Keratinocyte (primary cell): ENCODE measurements at places on chromosomes 4 and X.

DNA sequence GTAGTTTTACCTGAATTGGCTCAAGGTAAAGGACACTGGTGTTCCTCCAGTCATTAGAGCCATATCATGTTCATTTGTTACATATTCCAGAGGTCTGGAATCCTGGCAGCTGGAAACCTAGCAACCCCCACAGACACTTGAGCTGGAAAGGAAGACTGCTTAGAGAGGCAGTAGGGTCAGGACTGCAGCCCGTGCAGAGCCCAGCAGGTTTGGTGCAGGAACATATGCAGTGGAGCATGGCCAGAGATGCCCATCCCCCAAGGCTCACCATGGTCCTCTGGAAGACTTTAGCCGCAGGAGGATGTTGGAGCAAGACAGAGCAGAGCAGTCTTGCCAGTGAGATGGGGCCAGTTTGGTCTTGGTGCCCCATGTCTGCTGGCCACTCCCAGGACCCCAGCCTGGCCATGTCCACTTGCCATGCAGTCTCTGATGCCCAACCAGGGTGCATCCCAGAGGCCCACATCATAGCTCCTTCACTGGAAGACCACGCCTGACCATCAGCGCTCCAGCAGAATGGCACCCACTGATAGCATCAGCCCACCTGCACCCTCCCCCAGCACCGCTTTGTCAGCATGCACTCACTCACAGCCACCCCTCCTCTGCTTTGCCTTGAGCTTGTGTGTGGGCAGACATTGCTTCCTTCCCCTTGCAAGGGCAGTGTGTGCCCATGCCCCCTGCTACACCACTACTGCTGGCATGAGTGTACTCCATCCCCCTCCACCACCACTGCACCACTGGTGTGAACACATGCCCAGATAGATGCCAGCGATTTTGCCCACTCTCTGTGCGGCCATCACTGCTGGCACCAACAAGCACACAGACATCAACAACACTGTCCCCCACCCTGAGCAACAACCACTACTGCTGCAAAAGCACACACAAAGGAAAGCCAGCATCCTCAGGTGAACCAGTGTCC lies 190.3 kb upstream of the SPOCK3 start:
- no peak for DNase-seq

GRCh38 chr4:86522349-86522748 lies 71.8 kb upstream of the PTPN13 start:
- DNase-seq = no peak

DNA sequence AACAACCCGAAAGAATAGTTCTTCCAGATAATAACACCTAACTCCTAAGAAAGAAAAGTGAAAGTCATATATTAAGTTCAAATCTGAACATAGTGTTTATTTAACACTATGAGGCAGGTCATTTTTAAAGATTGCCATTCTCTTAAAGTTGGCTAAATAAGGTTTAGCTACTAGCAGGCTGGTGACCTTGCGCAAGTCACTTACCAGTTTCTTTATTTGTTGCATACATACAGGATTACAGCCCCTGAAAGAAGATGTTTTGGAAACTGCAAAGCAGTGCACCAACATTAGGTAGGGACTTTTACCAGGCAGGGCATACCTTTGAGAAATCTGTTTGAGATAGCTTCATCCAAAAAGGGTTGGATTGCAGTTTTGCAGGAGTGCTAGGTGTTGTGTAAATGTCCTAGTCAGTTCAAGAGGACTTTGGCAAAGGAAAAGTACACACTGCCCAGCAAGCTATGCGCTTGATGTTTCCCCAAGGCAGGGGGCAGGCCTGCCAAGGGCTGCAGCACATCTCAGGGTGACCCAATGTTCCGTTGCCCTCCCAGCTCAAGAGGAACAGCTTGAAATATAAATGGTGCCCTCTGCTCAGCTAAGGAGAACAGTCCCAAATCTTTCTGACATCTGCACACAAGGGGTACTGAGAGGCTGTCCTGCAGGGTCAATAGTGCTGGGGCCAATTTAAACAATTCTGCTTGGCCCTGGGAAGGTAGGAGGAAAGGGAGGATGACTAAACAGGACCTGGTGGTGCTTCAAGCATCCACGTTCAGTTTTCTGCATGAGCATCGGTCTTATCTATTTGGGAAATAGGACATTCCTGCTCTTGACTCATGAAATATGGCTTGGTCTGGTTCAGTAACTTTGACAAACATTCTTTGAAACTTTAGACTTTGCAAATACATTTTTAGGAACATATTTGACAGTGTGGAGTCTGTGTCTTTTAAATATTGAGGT lies 130.8 kb downstream of the COL4A6 start:
- no peak for DNase-seq

- no peak for DNase-seq
Measured at GRCh38 chr4:73862322-73862721, 6.9 kb upstream of the CXCL1 start.

DNA sequence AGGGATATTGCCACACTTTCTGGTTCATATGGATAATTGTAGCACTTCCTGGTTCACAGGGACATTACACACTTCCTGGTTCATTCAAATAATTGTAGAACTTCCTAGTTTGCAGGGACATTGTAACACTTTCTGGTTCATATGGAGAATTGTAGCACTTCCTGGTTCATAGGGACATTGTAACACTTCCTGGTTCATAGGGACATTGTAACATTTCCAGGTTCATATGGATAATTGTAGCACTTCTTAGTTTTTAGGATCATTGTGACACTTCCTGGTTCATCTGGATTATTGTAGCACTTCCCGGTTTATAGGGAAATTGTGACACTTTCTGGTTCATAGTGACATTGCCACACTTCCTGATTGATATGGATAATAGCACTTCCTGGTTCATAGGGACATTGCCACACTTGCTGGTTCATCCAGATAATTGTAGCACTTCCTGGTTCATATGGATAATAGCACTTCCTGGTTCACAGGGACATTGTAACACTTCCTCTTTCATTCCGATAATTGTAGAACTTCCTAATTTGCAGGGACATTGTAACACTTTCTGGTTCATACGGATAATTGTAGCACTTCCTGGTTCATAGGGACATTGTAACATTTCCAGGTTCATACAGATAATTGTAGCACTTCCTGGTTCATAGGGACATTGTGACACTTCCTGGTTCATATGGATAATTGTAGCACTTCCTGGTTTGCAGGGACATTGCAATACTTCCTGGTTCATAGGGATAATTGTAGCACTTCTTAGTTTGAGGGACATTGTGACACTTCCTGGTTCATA lies 59.2 kb upstream of the CD99 start:
- no peak for DNase-seq

DNA sequence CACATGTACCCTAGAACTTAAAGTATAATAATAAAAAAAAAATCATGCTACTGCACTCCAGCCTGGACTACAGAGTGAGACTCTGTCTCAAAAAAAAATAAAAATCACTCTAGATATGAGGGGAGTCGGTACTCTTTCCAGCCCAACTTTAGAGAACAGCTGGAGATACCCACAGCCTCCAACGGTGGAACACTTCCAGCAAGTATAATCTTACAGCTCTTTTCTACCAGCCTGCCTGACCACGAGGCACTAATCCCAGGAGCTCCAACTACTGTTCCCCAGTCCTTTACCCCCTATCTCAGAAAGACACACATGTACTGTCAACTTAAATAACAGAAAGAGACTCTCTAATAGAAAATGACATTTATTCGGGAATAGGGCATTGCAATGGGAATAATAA lies 46.8 kb downstream of the STEEP1 start:
- DNase-seq = no peak

DNA sequence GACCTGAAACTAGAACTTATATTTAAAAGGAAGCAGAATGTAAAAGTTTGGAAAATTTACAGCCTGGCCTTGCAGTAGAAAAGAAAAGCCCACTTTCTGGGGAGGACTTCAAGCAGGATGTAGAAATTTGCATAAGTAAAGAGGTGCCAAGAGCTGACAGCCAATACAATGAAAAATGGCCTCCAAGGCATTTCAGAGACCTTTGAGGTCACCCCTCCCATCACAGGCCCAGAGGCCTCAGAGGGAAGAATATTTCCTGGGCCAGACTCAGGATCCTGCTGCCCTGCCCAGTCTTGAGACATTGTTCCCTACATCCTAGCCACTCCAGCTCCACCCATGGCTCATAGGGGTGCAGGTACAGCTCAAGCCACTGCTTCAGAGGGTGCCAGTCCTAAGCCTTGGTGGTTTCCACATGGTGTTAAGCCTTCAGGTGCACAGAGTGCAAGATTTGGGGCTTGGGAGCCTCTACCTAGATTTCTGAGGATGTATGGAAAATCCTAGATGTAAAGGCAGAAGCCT lies 518.9 kb upstream of the INTU start:
- DNase-seq = no peak

- no peak for DNase-seq
Measured at GRCh38 chr4:4990857-4991540, 28.3 kb downstream of the CYTL1 start.

DNA sequence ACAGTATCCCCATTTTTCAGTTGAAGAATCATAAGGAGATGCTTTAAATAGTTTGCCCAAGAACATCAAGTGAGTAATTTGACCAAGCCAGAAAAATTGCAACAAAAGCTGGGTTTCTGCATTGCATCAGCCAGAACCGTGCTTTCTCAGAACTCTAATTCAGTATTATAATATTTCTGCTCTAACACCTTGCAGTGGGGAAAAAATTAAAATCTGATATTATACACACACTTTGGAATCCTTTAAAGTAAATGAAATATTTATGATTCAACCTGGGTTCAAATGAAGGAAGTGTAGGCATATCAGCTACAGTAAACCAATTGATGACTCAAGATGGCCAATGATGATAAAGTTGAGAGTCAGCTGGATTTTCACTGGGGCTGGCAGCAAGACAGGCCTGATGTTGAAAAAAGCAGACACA lies 387.6 kb upstream of the ZFP42 start:
- DNase-seq = no peak

- DNase-seq = no peak
Measured at GRCh38 chr4:183352546-183352945, 30.3 kb upstream of the CLDN24 start.

- DNase-seq = no peak
Measured at GRCh38 chr4:126778348-126778747, 854.4 kb upstream of the INTU start.

GRCh38 chr4:186132577-186133242 lies 28.2 kb downstream of the FAM149A start:
- no peak for DNase-seq

GRCh38 chr4:145487631-145488030 lies 6.0 kb downstream of the SMAD1 start:
- DNase-seq = no peak

DNA sequence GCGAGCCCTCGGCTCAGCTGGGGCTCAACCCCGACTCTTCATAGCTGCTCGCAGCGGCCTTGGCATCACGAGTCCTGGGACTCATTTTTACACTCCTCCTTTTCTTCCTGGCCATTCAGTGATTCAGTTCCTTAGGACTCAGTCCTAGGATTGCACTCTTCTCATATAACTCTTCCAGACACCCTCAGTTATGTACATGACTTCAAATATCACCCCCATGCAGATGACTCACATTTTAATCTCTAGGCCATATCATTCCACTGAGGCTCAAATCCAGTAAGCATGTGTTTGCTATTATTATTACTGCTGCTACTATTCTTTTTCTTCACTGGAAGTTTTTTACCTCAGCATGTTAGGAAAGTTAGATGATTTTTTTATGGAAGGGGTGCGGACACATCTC lies 14.4 kb downstream of the ITGB1BP2 start:
- DNase-seq = no peak

GRCh38 chr4:22508376-22508775 lies 7.5 kb downstream of the ADGRA3 start:
- DNase-seq = no peak
